ENCODE measurements at places on chromosomes 16 and 17.

- no peak for DNase-seq
Measured at GRCh38 chr17:39662551-39663339, 2.4 kb upstream of the TCAP start.

- DNase-seq: no peak
Measured at GRCh38 chr17:38625482-38625881, 19.7 kb upstream of the SRCIN1 start.

GRCh38 chr17:56131431-56131830, 21.8 kb upstream of the ANKFN1 start:
- no peak for DNase-seq

DNA sequence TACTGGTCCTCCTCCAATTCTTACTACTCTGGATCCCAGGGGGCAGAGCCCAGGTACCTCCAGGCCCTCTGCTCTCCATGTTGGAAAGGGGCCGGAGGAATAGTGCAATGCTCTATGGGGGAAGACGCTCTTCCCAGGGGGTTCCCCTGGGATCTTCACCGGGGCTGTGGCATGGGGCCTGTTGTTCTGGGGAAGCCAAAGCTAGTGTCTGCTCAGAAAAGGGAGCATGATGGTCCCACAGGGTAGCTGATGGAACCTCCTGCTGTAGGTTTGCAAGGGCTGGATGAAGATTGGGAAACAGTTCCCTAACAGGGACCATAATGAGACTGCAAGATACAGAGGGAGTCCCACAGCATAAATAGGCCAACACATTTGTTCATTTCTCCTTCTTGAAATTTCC, 114.7 kb downstream of the IRX5 start:
- DNase-seq: no peak

DNA sequence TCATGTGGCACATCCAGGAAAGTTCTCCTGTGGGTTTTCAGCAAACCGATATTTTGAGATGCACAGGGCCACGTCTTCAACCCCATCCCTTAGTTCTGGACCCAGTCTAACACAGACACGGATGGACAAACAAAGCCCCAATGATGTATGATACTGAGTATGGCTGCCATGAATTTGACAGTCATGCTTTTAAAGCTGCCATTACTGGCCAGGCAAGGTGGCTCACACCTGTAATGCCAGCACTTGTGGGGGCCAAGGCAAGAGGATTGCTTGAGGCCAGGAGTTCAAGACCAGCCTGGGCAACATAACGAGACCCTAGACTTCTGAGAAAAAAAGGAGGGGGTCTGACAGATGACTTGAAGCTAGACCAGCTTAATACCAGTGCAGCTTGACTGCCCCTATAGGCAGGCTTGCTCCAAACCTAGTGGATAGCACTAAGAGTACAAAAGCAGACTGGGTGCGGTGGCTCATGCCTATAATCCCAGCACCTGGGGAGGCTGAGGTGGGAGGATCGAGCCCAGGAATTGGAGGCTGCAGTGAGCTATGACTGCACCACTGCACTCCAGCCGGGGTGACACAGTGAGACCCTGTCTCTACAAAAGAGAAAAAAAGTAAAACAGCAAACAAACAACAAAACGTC, 10.8 kb upstream of the ZNF629 start:
- DNase-seq: no peak

GRCh38 chr17:8909586-8910270, 42.3 kb upstream of the PIK3R6 start:
- DNase-seq: no peak

- DNase-seq: no peak
Measured at GRCh38 chr17:39555368-39555767, 52.4 kb downstream of the NEUROD2 start.

DNA sequence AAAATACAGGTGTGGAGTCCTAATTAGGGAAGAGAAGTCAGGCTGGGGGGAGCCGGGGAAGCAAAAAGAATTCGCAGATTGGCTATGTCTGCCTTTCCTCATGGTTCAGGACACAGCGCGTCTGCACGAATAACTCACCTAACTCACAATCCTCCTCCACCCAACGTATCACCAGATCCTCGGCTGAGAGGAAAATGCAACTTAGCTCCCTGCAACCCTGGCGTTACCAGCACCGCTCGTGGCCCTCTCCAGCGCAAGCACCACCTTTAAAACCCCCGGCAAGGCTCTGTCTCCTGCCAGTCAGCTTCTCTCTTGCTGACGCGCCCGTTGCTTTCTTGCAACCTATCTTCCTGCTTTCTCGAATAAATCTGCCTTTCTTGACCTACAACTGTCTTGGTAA, 49.8 kb upstream of the METRNL start:
- no peak for DNase-seq

GRCh38 chr17:72764632-72765041, 327.9 kb downstream of the SLC39A11 start:
- no peak for DNase-seq

DNA sequence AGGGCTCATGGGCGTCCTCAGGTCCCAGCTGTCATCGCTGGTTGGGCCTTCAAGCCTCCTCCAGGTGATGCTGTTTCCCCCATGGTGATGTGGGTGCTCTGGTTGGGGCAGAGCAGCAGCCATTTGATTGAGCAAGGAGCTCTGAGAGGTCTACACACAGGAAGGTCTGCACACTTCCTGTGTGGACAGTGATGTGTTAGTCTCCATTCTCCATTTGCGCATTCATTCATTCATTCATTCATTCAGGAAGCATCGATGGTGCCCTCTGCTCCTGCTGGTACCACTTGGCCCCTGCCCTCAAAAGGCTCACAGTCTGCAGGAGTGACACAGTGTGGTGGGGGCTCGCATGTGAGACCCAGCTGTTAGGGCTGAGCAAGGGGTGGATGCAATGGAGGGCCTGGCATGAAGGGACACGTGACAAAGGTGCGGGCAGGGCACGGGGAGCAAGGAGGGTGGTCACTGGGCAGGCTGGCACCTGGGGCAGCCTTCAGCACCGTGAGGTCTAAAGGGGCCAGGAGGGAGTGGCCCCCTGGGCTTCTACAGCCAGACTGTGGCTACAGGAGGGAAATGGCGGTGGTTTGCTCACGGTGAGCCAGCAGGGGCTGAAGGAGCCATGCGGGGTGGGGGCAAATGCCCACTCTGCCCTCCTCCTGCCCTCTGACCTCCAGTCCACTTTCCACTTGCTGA, 1.5 kb downstream of the ADGRG3 start:
- no peak for DNase-seq

- no peak for DNase-seq
Measured at GRCh38 chr16:83268169-83268568, 539.6 kb upstream of the HSBP1 start.

GRCh38 chr17:30472238-30472890, 4.8 kb upstream of the GOSR1 start:
- no peak for DNase-seq

GRCh38 chr17:63838631-63839171, 3.8 kb downstream of the SMARCD2 start:
- no peak for DNase-seq

- DNase-seq: no peak
Measured at GRCh38 chr16:77866752-77867151, 78.4 kb downstream of the VAT1L start.

DNA sequence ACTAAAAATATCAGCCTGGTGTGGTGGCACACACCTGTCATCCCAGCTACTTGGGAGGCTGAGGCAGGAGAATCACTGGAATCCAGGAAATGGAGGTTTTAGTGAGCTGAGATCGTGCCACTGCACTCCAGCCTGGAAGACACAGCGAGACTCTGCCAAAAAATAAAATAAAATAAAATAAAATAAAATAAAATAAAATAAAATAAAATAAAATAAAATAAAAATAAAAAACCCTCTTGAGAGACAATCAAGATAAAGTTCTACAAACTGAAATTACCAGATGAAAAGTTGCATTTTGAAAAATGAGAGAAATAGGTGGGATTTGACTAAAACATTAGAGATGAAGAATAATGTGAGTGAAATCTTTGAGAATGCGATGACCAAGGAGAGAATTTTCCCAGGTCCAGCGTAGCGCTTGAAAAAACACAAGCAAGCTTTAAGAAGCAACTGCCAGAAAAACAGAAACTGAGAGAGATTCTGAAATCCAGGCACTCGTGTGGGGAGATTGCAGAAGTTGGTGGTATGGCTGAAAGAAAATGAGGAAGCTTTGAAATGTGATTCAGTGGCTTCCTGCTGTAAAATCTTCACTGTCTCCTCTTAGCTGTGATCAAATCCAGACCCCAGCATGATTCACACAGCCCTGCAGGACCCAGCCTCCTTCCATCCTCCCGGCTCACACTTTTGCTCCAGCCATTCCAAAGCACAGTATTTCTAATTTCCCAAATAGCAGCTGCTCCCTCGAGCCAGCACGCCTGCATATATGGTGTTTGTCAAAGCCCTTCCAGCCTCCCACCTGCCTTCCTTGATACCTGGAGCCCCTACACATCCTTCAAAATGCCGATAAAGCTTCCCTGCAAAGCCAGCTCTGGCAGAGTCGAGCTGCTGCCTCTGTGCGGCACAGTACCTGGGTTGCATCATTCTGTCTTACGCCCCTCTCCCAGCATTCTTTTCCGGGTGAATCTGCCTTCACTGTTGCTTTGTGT, 8.2 kb upstream of the CD300E start:
- DNase-seq: no peak

DNA sequence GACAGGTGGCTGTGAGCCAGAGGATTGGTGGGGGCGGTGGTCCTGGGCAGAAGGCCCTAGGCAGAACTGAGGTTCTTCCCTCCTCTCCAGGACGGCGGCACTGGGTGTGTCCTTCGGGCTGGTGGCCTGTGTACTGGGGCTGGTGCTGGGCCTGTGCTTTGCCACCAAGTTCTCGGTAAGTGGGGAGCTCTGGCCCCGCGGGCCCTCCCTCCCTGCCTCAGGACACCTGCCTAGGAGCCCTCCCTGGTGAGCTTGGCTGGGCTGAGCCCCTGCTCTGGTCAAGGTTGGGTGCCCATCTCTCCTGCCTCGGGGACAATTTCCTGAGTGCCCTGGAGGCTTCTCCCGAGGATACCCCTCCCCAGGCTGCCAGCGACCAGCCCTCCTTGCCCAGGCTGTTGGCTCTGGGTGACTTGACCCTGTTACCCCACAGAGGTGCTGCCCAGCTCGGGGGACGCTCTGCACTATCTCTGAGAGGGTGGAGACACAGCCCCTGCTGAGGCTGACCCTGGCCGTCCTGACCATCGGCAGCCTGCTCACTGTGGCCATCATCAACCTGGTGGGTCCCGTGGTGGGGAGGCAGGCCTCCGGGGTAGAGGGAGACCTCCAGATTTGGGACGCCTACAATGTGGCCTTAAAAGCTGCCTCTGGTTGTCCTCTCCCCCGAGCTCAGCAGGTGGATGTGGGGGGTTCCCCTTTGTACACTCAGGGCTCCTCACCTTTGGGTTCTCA, 42.0 kb downstream of the ADCY7 start:
- DNase-seq: peak; percentile 15

DNA sequence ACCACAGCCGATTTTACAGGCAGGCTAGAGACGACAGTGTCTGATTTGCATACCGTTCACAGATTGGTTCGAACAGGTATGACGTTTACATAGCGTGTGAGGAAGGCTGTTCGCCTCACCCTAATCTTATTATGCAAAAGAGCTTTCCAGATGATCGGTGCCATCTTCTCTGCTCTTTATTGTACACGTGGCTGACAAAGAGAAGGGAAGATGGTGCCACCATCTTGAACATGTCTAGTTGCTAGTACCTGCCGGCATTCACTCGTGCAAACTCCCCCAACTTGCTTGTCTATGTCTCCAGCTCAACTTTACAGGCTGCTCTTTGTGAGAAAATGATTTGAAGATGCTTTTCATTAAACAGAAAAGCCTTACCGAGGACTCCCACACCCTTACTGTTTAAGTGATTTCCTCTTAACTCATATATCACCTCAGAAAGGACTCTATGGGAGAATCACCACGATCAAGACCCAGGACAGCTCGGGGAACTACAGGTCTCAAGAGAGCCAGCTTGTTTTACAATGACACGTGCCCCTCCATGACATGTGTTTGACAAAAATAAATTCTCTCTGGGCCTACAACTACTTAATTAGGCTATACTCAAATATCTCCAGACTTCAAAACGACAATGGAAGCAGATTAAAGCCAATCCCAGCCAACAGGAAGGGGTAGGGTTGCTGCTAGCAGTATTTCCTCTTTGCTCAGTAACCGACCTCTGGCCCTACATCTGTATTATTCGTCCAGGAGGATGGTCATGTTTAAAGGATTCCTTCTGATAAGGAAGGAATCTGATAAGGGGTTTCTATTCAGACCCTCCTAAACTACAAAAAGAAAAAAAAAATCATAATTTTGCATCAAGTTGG, 480.6 kb downstream of the TMEM114 start:
- DNase-seq: no peak

DNA sequence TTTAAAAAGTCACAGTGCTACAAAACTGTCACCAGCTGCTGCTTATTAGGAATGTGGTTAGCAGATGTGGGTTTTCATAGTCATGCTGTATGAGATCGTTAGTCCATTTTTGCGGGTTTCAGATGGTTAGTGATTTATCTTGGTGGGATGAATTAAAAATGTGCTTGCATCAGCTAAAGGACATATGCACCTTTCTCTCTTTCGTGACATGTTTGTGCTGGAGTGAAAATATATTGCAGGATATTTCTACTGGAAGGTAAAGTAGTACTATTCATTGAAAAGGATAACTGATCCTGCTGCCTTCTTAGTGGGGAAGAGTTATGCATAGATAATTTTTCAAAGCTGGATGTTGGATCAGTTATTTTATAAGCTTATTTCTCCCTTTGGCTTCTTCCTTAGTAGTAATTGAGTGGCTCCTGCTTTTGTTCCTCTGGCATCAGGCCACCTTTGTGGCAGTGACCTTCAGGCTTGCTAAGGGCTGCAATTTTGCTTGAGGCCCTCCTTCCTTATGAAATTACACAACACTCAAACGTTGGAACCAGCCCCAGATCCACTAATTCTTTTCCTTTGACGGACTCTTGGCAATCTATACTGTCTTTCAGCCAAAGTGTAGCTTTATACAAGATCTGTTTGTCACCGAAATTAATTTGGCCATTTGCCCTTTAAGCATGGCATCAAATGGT, 7.5 kb upstream of the SNTB2 start:
- DNase-seq: no peak

DNA sequence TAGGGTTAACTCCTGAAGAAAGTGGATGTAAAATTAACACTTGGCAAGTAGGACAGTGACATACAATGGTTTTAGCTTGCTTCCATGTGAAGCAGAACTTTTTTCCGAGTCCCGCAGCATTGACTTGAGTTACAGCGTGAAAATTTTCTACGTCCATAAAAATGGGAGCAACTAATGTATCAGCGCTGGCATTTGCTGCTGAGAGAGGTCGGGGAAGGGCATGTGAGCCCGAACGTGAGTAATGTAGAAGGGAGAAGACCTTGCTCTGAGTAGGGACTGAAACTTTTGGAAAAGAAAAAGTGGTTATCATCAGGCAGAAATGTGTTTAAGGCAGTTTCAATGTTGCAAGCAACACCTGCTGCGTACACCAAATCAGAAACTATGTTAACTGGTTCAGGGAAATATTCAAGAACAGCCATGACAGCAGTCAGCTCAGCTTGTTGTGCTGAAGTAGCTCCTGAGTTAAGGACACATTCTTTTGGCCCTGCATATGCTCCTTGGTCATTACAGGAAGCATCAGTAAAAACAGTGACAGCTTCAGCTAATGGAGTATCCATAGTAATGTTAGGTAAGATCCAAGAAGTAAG, 70.9 kb upstream of the ARL4D start:
- DNase-seq: no peak

GRCh38 chr17:63538693-63539595, 11.3 kb upstream of the DCAF7 start:
- peak; percentile 4 for DNase-seq

GRCh38 chr17:76265624-76266243, 586 bp downstream of the UBALD2 start:
- DNase-seq: no peak

GRCh38 chr17:9115214-9116191, 94.2 kb downstream of the NTN1 start:
- DNase-seq: no peak

All from GM12892 (cell line).